IMR-90 (cell line): ENCODE measurements at places on chromosomes 2 and 18.

DNA sequence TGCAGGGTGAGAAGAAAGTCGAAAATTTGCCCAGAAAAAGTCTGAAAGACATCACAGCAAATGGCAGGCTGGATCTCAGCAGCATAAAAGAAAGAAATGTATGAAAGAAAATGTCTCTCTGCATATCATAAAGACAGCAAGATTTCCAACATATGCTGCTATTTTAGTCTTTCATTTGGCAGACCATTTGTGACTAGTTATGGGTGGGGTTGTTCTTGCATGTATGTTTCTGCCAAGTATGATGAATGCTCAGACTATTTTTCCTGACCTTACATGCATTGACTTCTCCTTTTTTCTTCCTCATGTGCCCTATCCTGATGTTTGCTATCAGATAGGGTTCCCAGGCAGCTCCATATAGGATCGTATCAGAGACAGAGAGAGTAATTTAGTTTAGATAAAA, 58.5 kb upstream of the PARD3B start:
- H3K36me3 ChIP-seq: no peaks in the 10 kb centered on the region
- H3K27ac ChIP-seq: peak overlapping the region; percentile 77; the same call in 1 of the 2 replicates
- peaks cover 8% of the 10 kb centered on the region; the same call in 1 of the 2 replicates for H3K4me1 ChIP-seq
- DNase-seq: peak; percentile 64
- H3K27me3 ChIP-seq: no peaks in the 10 kb centered on the region
- H3K4me3 ChIP-seq: no peak overlapping the region

DNA sequence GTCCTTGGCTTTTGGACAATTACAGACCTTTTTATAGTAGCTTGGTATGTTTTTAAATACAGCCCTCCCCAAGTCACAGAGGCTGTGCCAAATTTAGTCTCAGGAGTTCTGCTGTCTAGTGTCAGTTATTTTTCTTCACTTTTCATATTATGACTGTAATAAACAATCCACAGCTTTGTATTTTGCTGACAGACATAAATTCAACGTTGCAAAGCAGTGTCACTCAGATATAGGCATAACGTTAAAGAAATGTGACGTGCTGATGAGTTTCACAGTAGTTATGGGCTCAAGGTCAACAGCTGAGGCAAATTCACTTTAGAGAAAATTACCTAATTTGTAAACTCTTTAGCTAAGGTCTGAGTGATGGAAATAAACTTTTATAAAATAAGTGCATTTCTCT, 151.6 kb downstream of the SATB2 start:
- peaks cover 7% of the 10 kb centered on the region for H3K36me3 ChIP-seq
- H3K4me1 ChIP-seq: peaks cover 10% of the 10 kb centered on the region
- DNase-seq: no peak
- no peak overlapping the region for H3K27ac ChIP-seq
- no peaks in the 10 kb centered on the region for H3K27me3 ChIP-seq

GRCh38 chr2:122300758-122301157, 545.3 kb downstream of the TSN start:
- H3K4me3 ChIP-seq: no peak overlapping the region
- H3K27ac ChIP-seq: no peak overlapping the region
- H3K4me1 ChIP-seq: no peaks in the 10 kb centered on the region
- H3K36me3 ChIP-seq: no peaks in the 10 kb centered on the region
- no peaks in the 10 kb centered on the region for H3K27me3 ChIP-seq

DNA sequence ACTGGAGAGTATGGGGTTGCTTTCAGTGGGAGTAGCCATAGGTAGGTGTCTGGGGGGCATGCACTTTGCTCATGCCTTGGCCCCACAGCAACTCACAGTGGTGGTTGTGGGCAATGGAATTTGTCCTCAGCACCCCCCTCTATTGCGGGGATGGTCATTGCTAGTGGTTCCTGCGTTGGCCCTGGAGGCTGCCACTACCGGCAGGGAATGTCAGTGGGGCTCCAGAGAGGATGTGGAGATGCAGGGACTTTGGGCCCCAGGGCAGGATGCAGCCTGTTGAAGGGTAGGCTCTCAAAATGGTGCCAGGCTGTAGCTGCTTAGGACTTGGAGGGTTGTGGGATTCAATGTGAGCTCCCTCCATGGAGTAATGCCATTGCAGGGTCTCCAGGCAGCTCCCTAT, 125.0 kb downstream of the XRCC5 start:
- H3K4me3 ChIP-seq: no peak overlapping the region
- no peak overlapping the region for H3K27ac ChIP-seq
- H3K36me3 ChIP-seq: no peaks in the 10 kb centered on the region
- no peaks in the 10 kb centered on the region for H3K4me1 ChIP-seq
- H3K27me3 ChIP-seq: no peaks in the 10 kb centered on the region

- no peaks in the 10 kb centered on the region for H3K4me1 ChIP-seq
- no peak overlapping the region for H3K4me3 ChIP-seq
- H3K36me3 ChIP-seq: no peaks in the 10 kb centered on the region
- H3K27ac ChIP-seq: no peak overlapping the region
These were observed 180.4 kb upstream of the NRXN1 start for GRCh38 chr2:51212374-51212773.

DNA sequence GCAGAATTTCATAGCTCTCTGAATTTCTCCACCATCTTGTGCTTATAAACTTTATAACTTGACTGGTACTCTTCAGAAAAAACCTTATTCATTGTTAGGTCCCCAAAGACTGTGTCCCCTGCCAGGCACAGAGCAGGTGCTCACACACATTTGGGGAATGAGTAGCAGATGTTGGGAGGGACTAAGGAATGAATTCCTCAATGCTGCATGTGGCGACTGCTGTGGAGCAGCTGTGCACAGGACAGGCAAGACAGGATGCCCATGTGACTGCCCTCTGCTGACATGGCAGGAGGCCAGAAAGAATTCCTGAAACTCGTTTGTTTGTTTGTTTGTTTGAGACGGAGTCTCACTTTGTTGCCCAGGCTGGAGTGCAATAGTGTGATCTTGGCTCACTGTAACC, 122.3 kb upstream of the ITGA6 start:
- H3K36me3 ChIP-seq: no peaks in the 10 kb centered on the region
- DNase-seq: no peak
- no peak overlapping the region for H3K27ac ChIP-seq
- H3K4me3 ChIP-seq: no peak overlapping the region
- H3K4me1 ChIP-seq: no peaks in the 10 kb centered on the region

DNA sequence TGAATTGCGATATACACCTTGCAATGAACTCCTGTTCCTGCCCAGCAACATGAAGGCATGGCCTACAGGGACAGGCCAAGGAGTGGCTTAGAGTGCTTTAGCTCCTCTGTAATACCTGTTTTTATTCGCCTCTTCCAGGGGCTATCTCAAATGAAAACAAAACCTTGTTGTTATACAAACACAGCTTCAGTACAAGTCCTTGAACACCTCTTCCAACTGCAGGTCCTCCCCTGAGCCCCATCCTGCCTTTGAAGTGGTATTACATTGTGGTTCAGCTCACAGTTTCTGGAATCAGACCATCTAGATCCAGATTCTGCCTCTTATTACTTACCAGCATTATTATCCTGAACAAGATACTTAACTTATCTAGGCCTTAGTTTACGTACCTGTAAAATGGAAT, 83.0 kb upstream of the HNRNPA3 start:
- H3K4me3 ChIP-seq: no peak overlapping the region
- no peaks in the 10 kb centered on the region for H3K36me3 ChIP-seq
- H3K27ac ChIP-seq: no peak overlapping the region
- DNase-seq: no peak
- peaks cover 2% of the 10 kb centered on the region for H3K27me3 ChIP-seq
